GM23248 (cell line): ENCODE measurements at places on chromosomes 11 and 22.
A peak's percentile ranks its signal among the peaks of the same experiment; 100 is the strongest.

- no peak for DNase-seq
These were observed 459.3 kb downstream of the OPCML start for GRCh38 chr11:133072858-133073582.

GRCh38 chr11:122714004-122714403 lies 58.5 kb downstream of the UBASH3B start:
- no peak for DNase-seq

DNA sequence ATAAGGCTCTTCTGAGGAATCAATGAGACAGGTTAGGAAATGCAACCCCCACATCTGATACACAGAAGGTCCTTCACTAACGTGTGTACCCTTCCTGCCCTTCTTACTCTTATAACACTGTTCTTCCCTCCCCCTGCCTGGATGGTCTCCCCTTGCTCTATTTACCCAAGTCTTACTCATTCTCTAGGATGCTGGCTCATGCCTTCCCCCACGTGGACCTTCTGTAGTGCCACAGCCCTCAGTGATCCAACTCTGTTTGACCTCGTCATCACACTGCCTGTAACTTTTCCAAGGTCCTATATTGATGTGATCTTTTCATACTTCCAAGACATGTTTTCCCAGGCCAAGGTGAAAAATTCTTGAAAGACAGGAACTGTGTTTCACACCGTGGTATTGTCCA lies 79.8 kb downstream of the C11orf58 start:
- peak; percentile 26 for DNase-seq

DNA sequence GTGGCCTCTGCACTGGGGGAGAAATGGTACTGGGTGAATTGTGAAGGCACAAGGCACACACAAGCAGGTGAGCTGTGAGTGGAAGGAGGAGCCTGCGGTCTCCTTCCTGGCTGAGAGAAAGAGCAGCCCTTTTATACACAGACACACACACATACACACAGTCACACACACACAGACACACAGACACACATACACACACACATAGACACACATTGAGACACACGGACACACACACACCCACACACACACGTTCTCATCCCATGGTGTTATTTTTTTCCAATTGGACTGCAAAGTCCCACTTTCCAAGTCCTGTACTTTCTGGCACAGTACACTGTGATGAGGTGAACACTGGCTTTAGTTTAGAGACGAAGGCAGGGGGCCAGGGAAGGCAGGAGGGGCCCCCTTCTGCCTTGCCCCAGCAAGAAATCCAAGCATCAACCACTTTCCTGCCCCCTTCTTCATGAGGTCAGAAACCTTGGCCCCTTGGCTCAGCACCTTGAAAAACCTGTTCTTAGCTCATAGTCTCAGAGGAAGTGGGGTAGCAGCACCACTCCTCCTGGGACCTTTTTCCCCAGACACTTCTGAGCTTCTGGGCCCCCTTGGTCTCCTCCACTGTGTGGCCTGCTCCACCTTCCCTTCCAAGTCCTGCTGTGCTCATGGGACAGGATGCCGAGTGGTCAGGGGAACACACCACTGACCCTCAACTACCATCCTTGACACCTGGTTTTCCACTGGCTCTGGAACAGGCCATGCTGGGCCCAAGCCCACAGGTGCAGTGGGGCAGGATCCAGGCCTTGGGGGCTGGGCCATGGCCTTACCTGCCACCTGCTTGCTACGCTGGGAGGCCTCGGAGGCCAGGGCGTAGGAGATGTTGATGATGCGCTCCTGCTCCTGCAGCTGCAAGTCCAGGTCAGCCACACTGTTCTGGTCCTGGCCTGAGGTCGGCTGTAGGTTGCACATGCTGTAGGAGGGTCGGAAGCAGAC lies 43.8 kb downstream of the C11orf58 start:
- no peak for DNase-seq

GRCh38 chr11:63490551-63491239 lies at the start of gene PLAAT5:
Gene PLAAT5 (minus strand): TSS chr11:63491167. CDS start chr11:63491034, 133 bp downstream.
- peak; percentile 25 for DNase-seq

- no peak for DNase-seq
These were observed 77.9 kb downstream of the SCN3B start for GRCh38 chr11:123576501-123576900.

GRCh38 chr22:32909581-32910428 lies 108.3 kb downstream of the TIMP3 start:
- no peak for DNase-seq
